ENCODE measurements at places on chromosomes 5 and 9.

GRCh38 chr9:115649991-115650472 is 503.6 kb upstream of the PAPPA start:
- DNase-seq, result peak; percentile 82

- DNase-seq, result no peak
These were observed 76.6 kb downstream of the ACTBL2 start for GRCh38 chr5:57405984-57406383.

DNA sequence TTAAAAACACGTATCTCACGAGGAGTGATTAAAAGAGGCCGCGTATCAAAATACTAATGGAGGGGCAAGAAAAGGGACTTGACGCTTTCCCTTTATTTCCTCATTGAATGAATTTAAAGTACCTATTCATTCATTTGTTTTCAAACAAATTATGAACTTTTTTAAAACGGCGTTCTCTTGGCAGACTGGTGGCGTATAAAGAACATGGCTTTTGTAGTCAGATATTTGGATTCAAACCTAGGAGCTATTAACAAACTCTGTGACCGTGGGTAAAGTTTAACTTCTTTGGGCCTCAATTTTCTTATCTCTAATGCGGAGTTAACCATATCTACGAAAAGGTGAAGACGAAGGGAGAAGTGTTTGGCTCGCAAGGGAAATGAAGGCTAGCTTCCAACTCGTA is 876 bp downstream of the CAAP1 start:
- no peak for DNase-seq

DNA sequence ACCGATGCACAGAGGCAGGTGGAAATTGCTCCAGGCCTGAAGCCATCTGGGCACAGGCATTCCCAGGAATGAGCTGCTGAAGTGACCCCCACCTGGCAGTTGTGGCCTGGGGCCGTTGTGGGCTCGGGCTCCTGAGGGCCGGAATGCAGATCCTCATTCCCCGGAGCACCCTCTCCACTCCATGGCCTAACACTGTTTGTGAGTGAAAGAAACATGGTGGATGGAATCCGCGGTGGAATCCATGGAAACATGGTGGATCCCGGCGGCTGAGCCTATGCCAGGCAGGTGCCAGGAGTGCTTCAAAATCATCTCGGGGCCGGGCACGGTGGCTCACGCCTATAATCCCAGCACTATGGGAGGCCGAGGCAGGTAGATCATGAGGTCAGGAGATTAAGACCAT is 3.6 kb upstream of the SARDH start:
- no peak for DNase-seq

- no peak for DNase-seq
These were observed 68.5 kb downstream of the GHR start for GRCh38 chr5:42491699-42492098.

- no peak for DNase-seq
These were observed 1.7 kb downstream of the JAK2 start for GRCh38 chr9:4986783-4987182.

- DNase-seq, result no peak
These were observed 119.2 kb downstream of the CWC27 start for GRCh38 chr5:64887910-64888309.

- DNase-seq, result no peak
These were observed 54.6 kb upstream of the RXRA start for GRCh38 chr9:134271338-134272301.

- DNase-seq, result no peak
These were observed 23.3 kb downstream of the SPRY4 start for GRCh38 chr5:142301540-142301939.

- no peak for DNase-seq
These were observed 21.8 kb upstream of the ANKH start for GRCh38 chr5:14893381-14893780.

GRCh38 chr9:93552923-93553322 is 23.5 kb upstream of the PHF2 start:
- no peak for DNase-seq

GRCh38 chr9:27377811-27378456 is 81.0 kb upstream of the EQTN start:
- DNase-seq, result no peak

DNA sequence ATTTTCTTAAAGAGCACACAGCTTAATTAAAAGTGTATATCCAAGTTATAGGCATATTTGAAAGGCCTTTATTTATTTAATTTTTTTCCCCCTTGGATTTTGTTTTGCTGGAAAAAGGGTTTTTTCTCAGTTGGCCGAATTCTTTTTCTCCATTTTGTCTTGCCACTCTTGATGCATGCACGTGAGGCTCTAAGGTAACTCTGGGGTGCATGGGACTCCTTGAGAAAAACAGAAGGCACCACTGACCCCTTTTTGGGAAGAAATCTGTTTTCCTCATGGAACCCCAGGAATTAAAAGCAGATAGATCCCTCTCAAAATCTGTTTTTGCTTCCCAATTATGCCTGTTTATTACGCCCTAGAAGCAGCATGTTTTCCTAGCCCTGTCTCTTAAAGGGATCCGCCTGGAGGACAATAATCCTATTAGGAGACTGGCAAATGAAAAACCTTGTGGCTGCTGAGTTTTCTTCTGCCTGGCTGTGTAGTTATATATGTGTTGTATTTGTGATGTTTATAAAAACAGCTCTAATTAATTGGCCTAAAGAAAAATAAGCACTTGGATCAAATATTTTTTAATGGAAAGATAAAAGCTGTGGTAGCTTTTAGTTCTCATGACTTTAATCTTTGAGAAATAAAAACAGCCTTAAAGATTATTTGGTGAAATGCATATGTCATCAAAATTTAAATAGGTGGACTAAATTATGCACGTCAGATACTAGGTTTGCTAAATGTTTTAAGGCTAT is 435.1 kb upstream of the CDH9 start:
- no peak for DNase-seq

DNA sequence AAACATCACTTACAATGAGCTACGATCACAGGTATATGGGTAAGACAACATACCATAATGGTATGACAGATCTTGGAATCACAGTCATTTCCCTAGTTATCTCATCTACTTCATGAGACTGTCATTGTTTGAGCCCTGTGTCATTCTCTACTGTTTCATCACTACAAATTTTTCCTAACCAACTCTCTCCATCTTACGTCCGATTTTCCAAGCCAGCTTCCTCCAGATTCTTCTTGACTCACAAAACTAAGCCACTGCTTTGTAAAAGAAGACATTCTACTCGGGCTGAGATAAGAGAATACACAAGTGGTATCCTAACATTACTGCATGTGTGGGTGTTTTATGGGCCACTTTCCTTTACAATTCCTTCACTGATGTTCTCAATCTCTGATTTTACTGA is 49.6 kb downstream of the SERINC5 start:
- DNase-seq, result no peak
